ENCODE measurements at places on chromosomes 7 and 10. TPM values are rescaled to one million over a fixed set of nuclear protein-coding genes. Genes with fewer than 3 reads are reported as not detected.

The CUBN gene
- total RNA-seq, result 18.1 TPM

The CAV1 gene
- total RNA-seq, result 243 TPM

The TM9SF3 gene
- total RNA-seq, result 83.2 TPM

The MBLAC1 gene
- total RNA-seq, result 1.1 TPM

The TDRD1 gene
- total RNA-seq, result 0.20 TPM

The WNT8B gene
- not detected for total RNA-seq

The TRPV6 gene
- total RNA-seq, result 1.8 TPM

The PILRA gene
- 3.2 TPM for total RNA-seq

The MSMB gene
- total RNA-seq, result 4.8 TPM

The NAMPT gene
- total RNA-seq, result 147 TPM

The NEBL gene
- total RNA-seq, result 29.3 TPM

The NUTM2E gene
- 0.20 TPM for total RNA-seq

The GNG11 gene
- 19.0 TPM for total RNA-seq

The TUBAL3 gene
- total RNA-seq, result 0.20 TPM

The GRID2IP gene
- total RNA-seq, result 0.30 TPM

The LRRC61 gene
- 3.0 TPM for total RNA-seq

The GDF10 gene
- 2.1 TPM for total RNA-seq

The LIPA gene
- total RNA-seq, result 43.5 TPM

The AHCYL2 gene
- total RNA-seq, result 19.4 TPM

The SHH gene
- 3.2 TPM for total RNA-seq
